BJ (cell line): ENCODE measurements at places on chromosomes 1 and 21.

DNA sequence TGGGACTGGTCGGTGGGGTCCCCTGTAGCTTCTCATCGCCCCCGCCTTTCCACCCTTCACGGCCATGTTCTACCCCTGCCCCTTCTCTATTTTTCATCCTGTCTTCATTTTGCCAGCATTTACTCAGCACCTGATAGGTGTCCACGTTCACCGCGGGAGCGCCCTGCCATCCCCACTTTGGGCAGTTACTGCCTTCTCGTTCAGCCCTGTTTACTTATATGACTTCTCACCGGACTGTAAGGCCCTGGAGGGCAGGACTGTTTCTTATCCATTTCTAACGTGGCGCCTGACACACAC lies 380 bp downstream of the MFN2 start:
- no peak for DNase-seq

DNA sequence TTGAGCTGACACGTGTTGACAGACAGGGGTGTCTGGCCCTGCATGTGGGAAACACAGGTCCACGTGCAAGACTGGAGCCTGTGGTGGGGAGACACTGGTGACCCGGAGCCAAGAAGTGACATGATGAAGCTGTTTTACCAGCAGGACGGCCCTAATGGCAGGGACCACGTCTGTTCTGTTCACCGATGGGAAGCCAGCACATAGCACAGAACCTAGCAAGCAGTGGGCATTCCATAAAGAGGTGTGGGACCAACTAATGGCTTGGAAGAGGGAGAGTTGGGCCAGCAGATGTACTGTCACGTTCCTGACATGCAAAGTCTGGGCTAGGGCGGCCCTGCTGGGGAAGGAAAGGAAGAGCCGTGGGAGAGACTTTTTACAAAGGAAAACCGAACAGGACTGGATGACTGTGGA lies 15.3 kb downstream of the NAV1 start:
- no peak for DNase-seq

- DNase-seq, result no peak
Observed at GRCh38 chr1:247411621-247412327, 4.2 kb upstream of the NLRP3 start.

DNA sequence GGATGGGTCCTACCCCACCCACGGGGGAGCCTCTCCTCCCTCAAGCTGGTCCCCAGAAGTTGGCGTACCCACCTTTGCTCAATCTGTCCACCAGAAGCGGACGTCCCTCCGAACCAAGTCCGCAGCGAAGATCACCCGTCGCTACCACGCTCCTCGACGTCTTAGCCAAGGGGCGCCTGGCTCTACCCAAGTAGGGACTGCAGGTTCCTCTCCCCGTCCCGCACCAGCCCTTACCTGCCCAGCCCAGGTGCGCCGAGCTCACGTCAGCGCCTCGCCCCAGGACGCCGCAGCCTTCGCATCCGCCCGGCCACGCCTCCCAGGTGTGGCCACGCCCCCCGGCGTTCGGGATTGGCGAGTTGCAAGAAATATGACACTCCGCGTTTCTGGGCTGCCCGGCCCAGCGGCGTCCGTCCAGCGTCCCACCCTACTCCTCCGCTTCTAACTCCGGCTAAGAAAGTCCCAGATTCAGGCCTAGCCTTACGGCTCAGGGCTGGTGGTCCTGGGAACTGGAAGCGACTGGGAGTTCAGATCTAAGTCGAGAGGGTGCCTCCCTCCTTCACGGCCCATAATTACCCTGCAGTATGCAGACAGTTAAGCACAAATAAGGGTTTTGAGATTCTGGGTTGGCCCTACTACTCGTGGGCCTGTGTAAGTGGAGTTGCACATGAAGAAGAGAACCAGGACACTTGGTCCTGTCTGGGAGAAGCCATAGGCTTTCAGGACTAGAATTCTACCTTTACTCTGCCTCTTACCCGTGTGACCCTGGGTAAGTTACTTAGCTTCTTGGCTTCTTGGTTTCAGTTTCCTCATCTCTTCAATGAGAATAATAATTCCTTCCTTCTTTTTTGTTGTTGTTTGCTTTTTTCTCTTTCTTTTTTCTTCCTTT lies at the start of gene IRF6:
Gene IRF6 (minus strand): TSS at position 268 of the 886 bp plus-strand sequence. CDS start 4,729 bp downstream, outside the sequence.
- DNase-seq, result no peak

GRCh38 chr1:14113841-14114567 lies 414.0 kb downstream of the PRDM2 start:
- no peak for DNase-seq

DNA sequence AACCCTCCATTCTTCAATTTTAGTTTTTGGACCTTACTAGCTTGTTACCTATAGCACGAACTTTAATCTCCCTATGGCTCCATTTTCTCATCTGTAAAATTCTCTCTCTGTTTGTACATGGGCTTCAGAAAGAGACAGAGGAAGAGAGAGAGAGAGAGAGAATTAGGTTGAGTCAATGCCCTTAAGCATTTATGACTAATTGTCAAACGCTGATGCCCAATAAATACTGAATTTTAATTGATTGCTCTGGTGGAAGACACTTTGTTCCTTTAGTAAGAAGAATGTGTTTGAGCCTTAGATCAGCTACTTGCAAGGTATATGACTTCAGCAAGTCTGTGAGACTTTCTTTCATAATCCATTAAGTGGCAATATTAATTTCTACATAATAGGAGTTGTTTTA lies 743.1 kb upstream of the ADGRL4 start:
- no peak for DNase-seq

DNA sequence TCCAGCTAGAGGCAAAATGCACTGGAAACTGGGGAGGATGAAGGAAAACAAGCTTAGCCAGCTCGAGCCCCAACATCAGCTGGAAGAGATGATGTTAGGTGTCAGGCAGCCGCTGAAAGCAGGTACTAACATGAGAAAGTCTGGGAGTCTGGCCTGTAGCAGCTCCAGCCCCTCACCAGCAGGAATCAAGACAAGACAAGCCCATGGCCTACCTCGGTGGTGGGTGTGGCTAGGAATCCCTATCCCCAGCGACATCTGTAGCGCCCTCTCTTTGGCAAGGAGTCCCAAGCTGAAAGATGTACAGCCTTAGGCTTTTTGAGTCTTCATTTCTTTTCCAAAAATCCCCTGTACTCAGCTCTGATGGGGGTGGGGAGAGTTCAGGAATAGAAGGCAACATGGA lies 2.6 kb downstream of the DLGAP3 start:
- DNase-seq, result no peak

- no peak for DNase-seq
Observed at GRCh38 chr21:42107177-42107880, 36.2 kb downstream of the UMODL1 start.

DNA sequence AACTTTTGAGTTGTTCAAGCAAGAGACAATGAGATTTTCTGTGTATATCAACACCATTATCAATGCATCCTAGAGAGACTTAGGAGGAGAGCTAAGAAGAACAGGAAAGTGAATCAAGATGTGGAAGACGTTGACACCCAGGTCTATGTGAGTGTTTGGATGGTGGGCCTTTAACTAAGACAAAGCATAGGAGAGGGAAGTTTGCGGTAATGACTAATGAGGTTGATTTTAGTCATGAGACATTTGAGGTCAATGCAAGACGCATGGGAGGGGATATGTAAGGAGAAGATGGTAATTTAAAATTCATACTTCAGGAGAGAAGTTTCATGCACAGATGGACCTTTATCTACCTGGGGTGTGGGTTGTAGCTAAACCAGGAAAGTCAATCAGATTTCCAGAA lies 269.6 kb downstream of the VAV3 start:
- no peak for DNase-seq

DNA sequence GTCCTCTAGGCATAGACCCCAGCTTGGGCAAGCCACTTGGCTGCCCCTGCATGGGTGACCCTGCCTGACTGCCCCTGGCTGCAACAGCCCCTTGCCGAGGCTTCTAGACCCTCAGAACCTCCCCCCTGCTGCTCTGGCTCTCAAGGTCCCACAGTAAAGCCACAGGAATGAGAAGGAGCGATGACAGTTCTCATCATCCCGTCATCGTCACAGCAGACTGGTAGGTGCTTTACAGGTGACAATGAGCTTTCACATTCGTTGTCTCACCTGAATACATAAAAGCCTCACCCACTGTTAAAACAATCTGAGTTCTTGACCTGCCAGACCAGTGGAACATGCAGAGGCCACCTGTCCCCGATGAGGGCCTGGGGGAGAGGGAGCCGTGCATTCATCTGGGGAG lies 36.0 kb upstream of the GPR157 start:
- DNase-seq, result no peak

DNA sequence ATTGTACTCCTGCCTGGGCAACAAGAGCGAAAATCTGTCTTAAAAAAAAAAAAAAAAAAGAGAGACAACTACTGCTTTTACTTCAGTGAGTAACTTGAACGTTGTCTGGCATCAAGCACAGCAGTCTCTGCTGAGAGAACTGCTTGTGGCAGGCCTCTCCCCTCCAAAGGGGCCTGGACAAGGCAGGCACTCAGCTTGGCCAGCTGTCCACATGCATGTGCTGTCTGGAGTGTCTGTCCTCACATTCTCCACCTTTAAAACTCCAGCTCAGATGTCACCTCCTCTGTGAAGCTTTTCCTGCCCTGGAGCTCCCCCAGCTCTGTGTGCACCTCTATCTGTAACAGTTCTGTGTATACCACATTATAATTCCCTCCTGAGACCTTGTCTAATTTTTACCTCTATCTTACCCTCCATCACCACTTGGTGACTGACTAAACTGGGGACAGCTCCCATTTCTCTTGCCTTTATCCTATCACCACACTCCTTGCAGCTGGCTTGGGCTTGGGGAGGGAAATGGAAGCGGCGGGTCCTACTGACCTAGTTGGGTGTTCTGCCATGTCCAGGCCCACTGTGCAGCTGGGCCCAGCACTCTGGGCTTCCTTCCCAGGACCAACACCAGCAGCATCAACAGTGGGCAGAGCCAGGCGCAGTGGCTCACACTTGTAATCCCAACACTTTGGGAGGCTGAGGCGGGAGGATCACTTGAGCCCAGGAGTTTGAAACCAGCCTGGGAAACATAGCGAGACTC lies 71.4 kb upstream of the ARTN start:
- no peak for DNase-seq

DNA sequence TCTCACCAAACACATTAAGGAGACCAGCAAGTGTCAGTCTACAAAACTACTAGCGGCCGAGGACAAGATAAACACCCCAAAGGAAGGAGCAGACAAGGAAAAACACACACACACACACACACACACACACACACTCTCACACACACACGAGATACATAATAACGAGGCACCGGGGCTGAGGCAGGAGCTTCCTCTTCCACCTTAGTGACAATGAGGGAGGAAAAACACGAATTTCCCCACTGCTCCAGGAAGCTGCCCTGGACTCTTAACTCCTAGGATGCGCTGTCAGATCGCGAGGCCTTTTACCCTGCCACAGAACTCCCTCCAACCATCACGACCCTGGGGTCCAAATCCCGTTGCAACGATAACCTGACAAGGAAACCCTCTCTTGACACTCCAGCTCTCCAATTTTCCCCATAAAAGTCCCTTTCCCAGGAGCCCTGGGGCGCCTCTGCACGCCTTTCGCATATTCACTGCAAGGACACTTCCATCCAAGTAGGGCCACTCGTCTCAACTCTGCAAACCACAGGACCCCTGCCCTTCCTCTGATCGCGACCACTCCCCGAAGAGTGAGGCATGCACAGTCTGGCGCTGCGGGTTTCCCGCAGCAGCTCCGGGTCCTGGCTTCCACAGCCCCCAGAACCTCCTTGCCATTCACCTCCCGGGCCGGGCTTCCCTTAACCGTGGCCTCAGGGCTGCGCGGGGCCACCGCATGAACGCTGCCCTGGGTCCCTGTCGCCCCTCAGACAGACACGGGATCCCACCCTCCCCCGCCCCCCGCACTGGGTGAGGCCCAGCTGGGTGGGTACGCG lies 581 bp downstream of the ETV3 start:
- no peak for DNase-seq

DNA sequence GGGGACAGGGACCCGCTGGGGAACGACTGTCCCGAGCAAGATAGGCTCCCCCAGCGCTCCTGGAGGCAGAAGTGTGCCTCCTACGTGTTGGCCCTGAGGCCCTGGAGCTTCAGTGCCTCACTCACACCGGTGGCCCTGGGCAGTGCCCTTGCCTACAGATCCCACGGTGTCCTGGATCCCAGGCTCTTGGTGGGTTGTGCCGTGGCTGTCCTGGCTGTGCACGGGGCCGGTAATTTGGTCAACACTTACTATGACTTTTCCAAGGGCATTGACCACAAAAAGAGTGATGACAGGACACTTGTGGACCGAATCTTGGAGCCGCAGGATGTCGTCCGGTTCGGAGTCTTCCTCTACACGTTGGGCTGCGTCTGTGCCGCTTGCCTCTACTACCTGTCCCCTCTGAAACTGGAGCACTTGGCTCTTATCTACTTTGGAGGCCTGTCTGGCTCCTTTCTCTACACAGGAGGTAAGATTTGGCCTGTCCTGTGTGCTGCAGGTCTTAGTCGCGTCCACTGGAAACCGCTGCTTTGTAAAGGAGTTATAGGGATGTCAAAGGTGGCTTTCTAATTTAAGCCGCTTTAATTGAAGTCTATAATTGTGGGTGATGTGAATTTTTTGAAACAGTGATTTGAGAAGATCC lies 717 bp downstream of the UBIAD1 start:
- DNase-seq, result no peak

DNA sequence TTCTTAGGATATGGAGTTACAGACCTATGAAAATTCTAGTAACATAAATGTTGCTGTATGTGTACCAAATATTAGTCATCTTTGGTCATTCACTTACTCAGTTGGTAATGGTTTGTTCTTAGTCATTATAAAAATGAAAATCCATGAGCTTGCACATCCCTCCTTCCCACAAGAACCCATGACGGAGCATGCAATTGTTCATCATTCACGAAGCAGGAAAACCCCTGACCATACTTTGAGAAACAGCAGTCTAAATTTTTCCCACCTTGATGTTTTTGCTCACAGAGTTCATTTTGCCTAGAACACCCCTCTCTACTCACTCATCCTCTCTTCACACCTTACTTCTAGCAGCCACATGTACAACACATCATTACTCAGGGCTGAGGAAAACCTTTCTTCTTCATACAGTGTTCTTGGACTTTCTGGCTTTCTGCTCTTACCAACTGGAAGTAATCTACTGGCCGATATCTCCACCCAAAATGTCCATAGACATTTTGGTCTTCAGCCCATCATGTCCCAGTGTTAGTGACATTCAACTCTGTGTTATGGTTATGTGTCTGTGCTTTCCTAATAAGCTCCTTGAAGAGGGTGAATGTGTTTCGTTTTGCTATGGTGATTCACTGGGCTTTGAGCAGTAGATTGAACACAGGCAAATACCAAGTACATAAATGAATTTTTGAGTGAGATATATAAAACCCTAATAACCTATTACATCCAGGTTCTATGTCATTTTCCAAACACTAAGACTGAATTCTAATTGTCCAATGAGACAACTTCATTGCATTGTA lies 189.9 kb downstream of the ZC3H11B start:
- no peak for DNase-seq

DNA sequence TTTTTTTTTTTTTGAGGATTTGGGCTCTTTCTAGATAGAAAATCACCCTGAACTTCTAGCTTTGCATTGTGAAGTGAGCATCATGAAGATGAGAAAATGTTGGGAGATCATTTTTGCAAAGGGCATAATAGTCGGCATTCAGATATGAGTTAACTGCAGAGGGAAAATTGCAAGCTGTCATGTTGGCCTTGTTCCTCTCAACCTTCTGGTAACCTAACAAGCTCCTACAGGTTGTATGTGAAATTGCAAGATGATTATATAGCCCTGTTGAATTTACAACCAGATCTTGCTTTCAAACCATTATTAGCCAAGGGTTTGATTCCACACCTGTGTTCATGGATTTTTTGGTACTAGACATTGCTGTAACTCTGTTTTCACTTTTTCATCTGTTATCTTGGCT lies 2.2 kb downstream of the ELOA start:
- no peak for DNase-seq
